Fibroblast of gingiva (primary cell): ENCODE measurements at places on chromosomes 1 and 21.
A peak's percentile ranks its signal among the peaks of the same experiment; 100 is the strongest.

- peak; percentile 51 for DNase-seq
These were observed 25.9 kb upstream of the DNAJC11 start for GRCh38 chr1:6727535-6727934.

DNA sequence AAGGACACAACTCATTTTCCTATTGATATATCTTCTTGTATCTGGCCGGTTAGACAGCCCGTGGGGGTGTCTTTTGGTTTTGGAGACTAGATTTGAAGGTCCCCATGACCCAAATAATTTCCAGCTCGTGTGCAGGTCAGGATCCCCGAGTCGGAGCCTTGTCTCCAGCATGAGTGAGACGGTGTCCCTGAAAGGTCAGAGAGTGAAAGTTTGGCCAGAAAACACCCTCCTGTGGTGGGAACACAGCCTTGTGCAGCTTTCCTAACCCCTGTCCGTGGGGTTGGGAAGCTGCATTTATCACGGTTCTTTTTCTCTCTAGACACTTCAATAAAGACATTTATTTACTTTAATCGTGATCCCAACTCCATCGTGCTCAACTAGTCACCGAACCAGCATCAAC, 17.6 kb downstream of the COQ8A start:
- no peak for DNase-seq

DNA sequence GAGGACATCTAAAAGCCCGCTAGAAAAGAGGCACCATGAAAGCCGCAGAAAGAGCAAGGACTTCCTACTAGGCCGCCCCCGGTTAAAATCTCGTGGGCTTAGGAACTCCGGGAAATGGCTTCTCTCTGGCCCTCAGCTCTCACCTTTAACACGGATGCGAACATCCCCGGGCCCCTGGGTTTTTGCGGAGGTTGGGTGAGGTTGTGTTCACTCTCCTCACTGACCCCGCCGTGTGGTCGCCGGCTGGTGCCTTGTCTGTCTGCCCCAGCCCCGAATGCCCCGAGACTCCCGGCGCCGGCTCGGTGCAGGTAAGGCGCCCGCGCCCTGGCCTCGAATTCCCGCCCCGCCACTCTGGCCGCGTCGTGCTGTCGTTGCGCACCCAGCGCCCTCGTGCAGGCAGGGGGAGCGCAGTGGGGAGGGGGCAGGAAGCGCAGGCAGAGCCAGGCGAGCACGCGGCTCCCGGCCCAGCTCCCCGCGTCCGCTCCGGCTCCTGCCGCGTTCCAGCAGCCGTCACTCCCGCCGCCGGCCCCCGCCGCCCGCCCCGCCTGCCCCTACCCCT, at the start of gene SHISAL2A:
TSS of gene SHISAL2A (plus strand) at position 437 of the 559 bp plus-strand sequence. CDS start 326 bp downstream, outside the sequence.
- no peak for DNase-seq

DNA sequence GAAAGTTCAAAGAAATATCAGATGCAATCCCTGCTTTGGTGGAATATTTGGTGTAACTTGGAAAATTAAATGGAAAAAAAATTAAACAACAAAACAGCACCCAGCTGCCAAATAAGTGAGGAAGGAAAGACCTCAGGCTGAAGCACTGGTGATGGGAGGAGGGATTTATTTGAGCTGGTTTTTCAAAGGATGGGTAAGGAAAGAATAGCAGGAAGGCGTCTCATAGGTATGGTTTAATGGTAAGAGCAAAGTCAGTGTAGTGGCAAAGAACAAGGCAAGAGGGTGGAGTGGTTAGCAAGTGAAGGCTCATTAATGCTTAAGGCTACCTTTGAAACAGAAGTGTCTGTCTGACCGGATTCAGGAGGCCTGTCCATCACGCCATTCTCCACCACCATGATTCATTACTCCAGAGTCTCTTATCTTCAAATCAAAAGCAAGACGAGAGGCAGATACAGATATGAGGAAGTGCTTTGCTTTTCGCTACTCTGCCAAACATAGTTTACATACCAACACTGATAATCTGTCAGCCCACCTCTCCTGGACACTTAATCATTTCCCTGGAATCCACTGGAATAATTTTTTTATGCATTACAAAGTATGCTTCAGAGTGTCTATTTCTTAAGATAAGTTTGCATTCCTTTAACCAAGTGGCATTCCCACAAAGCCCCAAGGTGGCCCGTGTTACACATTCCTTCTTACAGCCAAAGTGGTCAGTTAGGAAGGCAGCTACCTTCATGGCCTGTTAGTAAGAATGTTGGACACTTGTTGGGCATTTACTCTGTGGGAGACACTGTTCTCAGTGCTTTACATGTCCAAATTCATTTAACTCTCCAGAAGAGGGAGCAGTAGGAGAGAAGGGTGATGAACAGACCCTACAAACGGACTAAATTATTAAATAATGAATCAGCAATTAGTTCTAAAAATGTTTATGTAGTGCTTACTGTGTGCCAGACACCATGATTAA, 146.6 kb downstream of the ROR1 start:
- peak; percentile 66 for DNase-seq

DNA sequence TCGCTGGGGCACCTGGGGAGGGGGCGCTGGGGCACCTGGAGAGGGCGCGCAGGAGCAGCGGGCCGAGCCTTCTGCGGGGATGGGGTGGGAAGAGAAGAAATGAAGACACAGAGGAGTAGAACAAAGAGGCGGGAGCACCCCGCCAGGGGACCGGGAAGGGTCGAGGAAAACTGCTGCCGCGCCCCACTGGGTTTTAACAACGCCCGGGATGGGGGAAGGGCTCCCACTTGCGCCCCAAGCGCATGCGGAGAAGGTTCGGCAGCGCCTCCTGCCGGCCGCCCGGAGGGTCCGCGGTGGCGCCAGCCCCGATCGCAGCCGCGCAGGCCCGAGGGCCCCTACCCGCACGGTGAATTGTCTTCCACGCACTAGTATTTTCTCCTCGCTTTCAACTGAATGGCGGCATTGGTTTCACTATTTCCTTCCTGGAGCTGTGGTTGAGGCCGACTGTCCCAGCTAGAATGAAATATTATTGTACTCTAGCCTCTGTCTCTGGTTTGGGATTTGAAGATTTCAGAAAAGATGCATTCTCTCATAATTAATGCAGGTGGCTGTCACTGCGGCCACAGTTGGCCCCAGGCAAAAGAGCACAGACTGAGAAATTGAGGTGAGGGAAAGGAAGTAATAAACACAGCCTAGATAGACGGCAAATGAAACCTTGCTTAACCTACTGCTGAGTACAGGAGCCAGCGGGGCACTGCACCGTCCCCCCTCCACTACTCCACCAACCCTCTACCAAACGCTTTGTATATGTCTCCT, 57.3 kb downstream of the MAB21L3 start:
- peak; percentile 56 for DNase-seq

GRCh38 chr1:224594851-224595250, 21.3 kb upstream of the CNIH3 start:
- no peak for DNase-seq

DNA sequence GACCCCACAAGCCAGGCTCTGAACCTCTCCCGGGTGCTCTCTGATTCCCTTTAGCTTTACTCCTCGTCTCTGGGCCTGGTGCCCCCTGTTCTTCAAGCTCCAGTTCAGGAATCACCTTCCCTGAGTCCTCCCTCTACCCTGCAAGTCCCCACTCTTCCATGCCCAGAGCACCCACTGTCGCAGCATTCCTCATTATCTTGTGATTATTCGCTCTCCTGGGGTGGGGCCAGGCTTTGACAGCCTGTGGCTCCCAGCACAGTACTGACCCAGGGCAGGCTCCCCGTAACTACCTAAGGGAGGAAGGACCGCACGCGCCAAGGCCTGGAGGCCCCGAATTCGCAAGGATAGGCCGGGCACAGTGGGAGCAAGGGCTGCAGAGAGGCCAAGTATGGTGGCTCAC, 734 bp upstream of the C1orf210 start:
- no peak for DNase-seq

DNA sequence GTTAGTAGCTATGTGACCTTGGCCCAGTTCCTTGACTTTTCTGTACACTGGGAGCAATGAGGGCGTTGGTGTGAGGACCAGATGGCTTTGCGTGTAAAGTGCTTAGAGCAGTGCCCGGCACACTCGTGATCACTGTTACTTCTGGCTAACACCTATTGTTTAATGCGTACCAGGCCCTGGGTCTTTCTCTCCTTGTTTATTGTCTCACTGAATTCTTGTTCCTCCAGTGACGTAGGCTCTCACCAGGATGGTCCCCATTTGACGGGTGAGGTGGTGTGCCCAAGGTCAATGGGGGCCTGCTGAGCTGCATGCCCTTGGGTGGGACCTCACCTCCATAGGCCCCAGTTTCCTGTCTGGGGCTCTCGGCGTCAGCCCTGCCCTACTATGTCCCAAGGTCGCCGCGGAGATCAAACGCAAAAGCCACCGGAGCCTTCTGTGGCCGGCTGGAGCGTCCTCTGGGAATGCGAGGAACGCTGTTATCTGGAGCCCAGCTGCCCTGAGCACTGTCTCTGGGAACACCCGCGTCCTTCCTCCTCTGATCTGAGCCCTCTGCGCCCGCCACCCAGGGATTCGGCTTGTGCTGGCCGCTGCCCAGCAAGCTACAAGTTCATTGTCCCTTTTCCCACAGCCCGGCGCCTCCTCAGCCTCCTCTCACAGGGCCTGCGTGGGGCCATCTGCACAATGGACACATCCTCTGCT, 28.9 kb downstream of the ALPL start:
- DNase-seq: no peak

GRCh38 chr1:200252531-200252930, 157.3 kb downstream of the ZNF281 start:
- no peak for DNase-seq

GRCh38 chr21:44084496-44085241, 22.5 kb upstream of the PWP2 start:
- DNase-seq: no peak

DNA sequence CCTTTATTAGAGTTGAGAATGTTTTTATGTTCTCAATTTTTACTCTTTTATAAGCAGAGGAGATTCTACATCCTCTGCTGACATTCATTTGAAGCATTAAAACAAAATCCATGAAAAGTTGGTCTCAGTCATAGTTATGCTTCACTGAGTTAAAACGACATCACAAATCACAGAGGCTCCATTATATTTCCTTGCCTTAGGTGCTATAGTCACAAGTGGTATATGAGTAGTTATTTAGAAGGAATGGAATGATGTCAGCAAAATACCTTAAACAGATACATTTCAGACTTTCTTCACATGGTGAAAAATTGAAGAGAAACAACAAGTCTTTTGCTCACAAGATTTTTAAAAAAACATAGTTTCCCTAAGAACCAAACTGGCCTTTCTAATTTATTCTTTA, 11.7 kb upstream of the METTL13 start:
- DNase-seq: no peak

GRCh38 chr1:16249596-16250241, 12.7 kb upstream of the CPLANE2 start:
- peak; percentile 92 for DNase-seq

DNA sequence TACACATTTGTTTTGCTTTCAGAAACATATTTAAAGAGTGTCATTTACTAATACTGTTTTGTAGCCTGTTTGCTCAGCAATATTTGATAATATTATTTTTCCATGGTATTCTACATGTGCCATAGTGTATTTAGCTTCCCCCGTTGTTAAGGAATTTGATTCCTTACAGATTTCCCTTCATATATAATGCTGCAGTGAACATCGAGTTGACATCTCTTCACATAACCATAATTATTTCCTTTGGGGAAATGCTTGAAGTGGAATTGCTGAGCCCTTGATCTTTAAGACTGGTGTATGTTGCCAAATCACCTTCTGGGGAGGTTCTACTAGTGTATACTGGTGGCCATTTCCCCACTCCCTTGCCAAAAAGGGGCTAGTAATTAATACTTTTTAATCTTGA, 42.6 kb downstream of the FAM163A start:
- DNase-seq: no peak

DNA sequence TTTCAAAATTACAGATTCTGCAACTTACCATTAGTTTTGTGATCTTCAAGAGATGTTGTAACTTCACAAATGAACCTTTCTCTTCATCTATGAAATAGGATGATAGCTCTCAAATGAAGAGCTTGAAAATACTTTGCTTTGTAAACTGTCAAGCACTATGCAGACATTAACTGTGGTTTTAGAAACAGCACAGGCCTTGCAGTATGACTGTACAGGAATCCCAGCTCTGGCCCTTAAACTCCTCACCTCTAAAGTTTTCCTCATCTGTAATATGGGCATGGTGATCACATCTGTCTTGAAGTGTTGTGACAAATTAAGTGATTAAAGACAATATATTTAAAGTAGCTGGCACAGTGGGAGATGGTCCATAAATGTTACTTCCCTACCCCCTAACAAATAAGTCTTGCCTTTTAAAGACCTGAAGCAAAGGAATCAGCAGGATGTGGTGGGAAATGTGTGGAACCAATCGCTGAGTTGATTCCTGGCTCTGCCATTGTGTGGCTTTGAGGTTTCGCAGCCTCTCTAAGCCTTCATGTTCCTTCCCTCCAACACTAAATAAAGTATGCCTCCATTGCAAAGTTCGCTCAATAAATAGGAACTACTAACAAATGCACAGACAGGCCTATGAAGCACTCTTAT, 5.5 kb upstream of the PTP4A2 start:
- no peak for DNase-seq

- DNase-seq: peak; percentile 74
These were observed 74.1 kb upstream of the PLA2G4A start for GRCh38 chr1:186754542-186755145.

DNA sequence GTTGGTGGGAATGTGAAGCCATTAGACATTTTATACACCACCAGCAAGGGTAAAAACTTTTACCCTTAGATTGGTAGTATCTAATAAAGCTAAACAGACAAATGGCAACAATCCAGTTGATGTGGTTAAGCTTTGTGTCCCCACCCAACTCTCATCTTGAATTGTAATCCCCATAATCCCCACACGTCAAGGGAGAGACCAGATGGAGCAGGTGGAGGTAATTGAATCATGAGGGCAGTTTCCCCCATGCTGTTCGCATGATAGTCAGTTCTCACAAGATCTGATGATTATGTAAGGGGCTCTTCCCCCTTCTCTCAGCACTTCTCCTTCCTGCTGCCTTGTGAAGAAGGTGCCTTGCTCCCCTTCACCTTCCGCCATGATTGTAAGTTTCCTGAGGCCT, 602.3 kb downstream of the NUF2 start:
- no peak for DNase-seq

DNA sequence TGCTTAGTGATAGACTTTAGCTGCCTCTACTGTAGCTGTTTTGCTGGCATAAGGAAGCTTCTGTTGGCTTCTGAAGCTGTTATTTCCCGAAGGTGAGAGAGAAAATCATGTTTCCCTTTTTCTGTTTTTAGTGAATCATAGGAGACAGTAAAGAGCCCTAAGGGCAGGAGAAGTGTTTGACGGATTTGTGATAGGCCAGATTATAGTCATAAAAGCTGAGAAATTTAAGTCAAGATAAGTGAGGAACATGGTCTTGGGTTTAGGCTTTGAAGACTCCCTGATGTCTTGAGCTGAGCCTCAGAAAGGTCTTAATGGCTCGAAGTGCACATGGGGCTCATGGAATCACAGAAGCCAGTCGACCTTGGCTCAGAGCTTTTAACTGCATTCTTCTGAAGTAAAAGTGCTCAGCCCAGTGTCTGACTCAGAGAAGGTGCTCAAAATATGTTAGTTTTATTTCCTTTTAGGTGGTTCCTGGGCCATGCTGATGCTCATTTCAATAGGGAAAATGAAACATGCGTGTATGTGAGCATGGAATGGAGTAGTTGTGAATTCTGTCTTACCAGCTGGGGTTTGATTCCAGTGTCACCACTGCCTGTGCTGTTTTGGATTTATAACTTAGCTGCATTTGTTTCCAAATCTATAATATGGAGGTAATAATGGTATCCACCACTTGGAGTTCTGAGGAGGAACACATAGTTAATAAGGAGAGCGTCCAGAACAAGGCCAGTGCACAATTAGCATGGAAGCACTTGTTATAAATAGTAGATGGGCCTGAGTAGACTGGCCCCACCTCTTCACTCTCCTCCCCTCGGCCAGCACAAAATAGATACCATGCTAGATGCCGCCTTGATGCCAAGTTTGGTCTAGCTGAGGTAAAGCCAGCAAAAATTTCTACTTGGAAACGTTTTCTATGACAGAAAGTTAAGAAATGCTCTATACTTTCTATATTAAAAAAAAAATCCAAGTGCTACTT, 99.2 kb downstream of the C1orf21 start:
- DNase-seq: no peak
